ENCODE measurements at places on chromosomes 4 and X.

GRCh38 chr4:149706942-149707341 lies 108.7 kb downstream of the IQCM start:
- no peak for DNase-seq

GRCh38 chrX:109281483-109282275 lies 200.2 kb downstream of the GUCY2F start:
- DNase-seq: no peak

GRCh38 chrX:31130457-31131220 lies 58.8 kb upstream of the FTHL17 start:
- DNase-seq: no peak

DNA sequence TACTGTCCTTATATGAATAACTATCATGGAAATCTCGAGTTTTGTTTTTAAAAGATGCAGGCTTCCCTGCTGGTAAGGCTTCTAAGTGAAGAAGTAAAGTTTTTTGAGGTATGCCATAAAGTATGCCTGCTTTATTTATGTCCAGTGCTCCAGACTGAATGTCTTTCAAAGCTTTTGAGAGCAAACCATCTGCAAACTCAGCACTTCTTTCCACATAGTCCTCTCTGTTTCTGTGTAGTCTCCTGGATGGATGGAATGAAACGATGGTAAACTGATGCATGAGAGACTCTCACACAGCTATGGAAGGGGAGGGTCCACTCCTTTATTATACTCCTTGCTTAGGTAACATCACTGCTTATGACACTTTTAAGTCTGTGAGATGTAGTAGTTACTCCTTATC lies 73.7 kb downstream of the NCAPG start:
- DNase-seq: no peak

DNA sequence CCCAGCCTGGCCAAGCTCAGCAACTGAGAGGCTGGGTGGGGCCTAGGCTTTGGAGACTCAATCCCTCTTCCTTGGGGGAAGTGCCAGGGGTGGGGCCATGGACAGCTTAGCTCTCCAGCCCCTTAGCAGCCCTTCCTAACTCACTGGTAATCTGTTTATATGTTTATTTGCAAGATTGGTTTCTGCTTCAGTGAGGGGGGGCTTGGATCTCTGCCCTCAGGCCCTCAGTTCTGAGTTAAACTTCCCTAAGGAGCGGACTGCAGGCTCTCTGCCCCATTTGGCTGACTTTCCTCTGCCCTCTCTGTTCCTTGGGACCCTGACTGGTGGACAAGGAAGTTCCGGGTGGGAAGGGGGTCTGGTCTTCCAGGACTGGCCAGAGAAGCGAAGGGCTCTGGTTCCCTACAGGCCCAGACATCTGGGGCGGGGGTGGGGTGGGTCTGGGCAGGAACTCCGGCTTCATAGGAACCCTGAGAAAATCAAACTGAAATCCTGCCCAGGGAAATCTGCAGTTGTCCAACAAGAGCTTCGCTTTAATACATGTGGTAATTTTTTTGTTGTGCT lies 51.4 kb downstream of the NALF2 start:
- no peak for DNase-seq

DNA sequence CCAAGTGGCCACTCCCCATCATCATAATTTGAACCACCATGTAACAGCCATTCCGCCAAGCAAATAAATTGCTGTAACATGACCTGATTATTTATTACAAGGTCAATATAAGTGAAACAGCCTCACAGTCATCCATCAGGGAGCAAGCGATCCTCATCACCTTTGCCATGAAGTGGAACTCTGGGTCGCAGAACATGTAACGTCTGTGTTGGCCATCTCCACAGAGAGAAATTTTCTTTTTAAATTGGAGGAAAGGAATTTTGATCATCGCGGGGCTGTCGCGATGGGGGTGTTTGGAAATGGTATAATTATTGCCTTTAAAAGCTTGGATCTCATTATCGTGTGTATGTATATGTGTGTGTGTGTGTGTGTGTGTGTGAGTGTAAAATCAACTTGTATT lies 90.2 kb downstream of the SHOX start:
- no peak for DNase-seq

DNA sequence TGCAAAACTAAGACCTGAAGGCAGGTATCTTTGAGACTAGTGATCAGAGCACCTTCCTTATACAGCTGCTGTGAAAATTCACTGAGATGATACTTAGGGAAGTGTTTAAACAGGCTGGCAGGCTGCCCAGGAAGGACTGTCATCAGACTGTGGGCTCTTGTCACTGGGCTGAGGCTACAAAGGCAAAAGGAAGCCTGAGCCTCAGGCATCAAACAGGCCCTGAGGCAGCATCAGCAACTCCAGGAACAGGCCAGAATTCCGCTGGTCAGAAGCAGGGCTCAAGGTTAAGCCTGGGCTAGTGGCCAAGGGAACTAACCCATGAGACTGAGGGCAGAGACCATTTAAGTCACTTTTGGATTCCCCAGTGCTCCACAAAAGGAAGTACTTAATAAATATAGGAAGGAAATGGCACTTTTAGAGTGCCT lies 12.8 kb downstream of the PJA1 start:
- DNase-seq: peak; percentile 4

DNA sequence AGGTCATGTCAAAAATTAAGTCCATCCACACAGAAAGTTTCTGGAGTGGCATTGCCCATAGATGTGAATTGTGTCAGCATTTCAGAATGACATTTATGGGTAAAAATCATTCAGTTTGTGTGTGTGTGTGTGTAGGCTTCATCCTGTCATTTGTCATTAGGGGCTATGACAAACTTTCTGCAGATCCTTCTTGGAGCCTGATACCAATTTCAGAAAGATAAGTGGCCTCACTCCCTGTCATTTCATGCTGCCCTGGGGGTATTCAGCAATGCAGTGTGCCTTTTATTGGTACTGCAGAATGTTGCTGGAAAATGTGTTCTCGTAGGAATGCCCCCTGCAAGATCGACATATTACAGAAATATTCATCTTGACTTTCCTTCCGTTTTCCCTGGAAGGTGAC lies 659.7 kb downstream of the NLGN4X start:
- no peak for DNase-seq

DNA sequence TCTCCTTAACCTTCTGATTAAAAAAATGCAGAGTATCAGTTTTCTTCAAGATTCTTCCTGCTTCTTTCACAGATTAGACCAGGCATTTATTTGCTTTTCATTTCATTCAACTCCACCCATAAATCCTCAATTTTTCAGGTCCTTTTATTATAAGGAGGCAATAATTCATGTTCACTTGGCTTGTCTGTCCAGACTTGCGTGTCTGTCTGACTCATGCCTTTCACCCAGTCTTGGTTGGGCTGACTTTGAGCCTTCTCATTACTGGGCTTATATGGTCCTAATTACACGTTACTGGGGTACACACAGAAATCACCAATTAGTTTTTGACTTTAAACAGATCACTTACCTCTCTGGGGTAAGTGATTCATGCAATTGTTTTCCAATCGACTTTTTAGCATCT lies 48.8 kb upstream of the GALNT7 start:
- DNase-seq: no peak
